ENCODE measurements at places on chromosomes 2 and 18. TPM values are rescaled to one million over a fixed set of nuclear protein-coding genes. Genes with fewer than 3 reads are reported as not detected.

AQP12B gene
- total RNA-seq, result not detected

- H3K36me3 ChIP-seq, result no peaks in the 10 kb centered on the region
- no peak overlapping the region for H3K27ac ChIP-seq
- H3K4me1 ChIP-seq, result no peaks in the 10 kb centered on the region
- no peak overlapping the region for H3K4me3 ChIP-seq
These were observed 209.2 kb downstream of the MYCN start for GRCh38 chr2:16149349-16150243.

GRCh38 chr2:117771969-117772630 is 42.4 kb upstream of the DDX18 start:
- no peaks in the 10 kb centered on the region for H3K4me1 ChIP-seq
- no peaks in the 10 kb centered on the region for H3K27me3 ChIP-seq
- H3K36me3 ChIP-seq, result no peaks in the 10 kb centered on the region
- H3K27ac ChIP-seq, result no peak overlapping the region
- H3K4me3 ChIP-seq, result no peak overlapping the region

GRCh38 chr2:110854355-110855081 is 122.1 kb downstream of the ACOXL start:
- H3K27ac ChIP-seq, result no peak overlapping the region
- H3K27me3 ChIP-seq, result peaks cover 13% of the 10 kb centered on the region
- no peak overlapping the region for H3K4me3 ChIP-seq
- no peaks in the 10 kb centered on the region for H3K4me1 ChIP-seq

DNA sequence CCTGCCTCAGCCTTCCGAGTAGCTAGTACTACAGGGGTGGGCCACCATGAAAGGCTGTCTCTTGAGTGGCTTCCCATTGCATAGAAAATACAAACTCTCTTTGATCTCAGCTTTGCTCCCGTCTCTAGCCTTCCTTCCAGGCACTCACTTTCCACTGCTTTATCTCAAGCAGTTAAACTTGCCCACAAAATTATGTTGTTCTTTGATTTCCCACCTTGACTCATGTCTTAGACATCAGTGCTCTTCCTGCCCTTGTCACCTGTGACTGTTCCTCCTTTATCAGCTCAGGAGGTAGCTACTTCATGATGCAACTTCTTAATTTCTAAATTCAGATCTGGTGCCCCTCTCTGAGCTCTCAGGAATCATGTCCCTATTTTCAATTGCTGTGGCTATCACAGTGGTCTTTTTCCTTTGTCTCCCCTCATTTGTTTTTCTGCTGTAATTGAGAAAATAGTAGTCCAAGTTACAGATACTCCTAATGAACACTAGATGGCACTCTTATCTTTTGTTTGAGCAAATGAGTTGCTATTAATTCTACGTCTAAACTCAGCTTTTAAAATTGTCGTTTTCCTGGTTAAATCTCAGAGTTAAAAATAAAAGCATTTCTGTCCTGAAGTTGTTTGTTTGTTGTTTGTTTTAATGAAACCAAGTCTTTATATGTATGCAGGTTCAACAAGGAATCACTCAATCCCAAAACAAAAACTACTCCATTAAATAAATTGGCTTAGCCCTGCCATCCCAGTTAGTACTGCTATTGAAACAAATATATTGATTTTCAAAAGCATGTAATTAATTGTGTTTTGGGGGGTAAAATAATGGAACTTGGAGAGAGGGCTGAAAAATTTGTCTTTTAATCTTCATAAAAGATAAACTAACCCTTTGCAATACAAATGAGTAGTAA is 46.9 kb upstream of the GREB1L start:
- peaks cover 6% of the 10 kb centered on the region for H3K4me1 ChIP-seq
- no peaks in the 10 kb centered on the region for H3K27me3 ChIP-seq
- H3K4me3 ChIP-seq, result no peak overlapping the region
- H3K36me3 ChIP-seq, result no peaks in the 10 kb centered on the region

DNA sequence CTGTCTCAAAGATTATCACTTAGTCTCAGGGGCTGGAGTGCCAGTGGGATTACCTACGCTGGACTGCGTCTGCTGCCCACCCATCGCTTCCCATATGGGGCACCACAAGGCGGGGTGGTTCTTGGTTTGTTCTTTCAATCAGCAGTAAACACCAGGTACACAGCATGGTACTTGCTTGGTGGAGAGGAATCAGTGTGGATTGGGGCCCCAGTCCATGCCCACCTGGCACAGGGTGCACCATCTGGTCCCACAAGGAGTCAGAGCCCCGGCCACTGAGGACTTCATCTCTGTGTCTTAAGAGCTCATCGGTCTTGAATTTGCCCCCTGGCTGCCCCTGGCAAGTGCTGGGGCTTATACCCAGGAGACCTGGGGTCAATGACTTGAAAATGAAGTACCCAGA is 96.2 kb downstream of the GLI2 start:
- no peak overlapping the region for H3K27ac ChIP-seq
- H3K4me3 ChIP-seq, result no peak overlapping the region
- peaks cover under 1% of the 10 kb centered on the region for H3K4me1 ChIP-seq
- H3K36me3 ChIP-seq, result no peaks in the 10 kb centered on the region

Measured in astrocyte (in vitro differentiated cells and primary cell).